ENCODE measurements at places on chromosomes 5 and 9.

DNA sequence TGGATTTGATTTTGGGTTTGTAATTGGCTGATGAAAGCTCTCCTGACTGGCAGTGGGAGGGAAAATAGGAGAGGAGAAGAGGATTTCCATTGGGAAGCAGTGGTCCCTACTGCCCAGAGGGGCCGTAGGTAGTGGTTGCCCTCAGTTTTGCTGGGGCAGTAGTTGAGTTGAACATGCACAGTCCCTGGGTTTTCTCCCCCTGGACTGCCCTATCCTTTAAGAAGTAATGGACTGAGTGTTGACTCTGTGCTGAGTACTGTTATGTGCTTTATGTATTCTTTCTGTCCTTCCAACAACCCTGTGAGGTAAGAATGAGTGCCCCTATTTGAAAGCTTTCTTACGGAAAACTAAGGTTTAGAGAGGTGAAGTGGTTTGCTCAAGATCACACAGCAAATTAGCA, 111.2 kb upstream of the RPS23 start:
- DNase-seq, result no peak

- peak; percentile 3 for DNase-seq
Observed at GRCh38 chr9:117034866-117035265, 347.8 kb downstream of the TRIM32 start.

GRCh38 chr9:120374239-120374638, 205.7 kb downstream of the CDK5RAP2 start:
- no peak for DNase-seq

GRCh38 chr5:135564331-135564730, 14.5 kb downstream of the CXCL14 start:
- DNase-seq, result no peak

DNA sequence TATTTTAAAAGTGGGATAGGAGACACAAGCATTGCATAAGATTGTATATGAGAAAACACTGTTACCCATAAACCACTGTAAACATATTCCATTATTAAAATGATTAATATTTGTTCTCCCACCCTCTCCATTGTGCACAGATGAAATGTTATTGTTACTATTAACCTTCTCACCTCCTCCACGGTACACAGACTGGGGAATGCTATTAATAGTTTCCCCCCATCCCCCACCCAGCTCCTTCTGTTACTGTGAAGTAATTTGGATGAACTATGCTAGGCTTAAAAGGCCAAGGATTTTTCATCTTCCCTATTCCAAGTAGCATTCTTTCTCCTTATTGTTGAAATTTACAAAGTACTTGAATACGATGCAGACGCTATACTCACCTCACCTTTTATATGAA, 91.4 kb downstream of the JAKMIP2 start:
- DNase-seq, result no peak

DNA sequence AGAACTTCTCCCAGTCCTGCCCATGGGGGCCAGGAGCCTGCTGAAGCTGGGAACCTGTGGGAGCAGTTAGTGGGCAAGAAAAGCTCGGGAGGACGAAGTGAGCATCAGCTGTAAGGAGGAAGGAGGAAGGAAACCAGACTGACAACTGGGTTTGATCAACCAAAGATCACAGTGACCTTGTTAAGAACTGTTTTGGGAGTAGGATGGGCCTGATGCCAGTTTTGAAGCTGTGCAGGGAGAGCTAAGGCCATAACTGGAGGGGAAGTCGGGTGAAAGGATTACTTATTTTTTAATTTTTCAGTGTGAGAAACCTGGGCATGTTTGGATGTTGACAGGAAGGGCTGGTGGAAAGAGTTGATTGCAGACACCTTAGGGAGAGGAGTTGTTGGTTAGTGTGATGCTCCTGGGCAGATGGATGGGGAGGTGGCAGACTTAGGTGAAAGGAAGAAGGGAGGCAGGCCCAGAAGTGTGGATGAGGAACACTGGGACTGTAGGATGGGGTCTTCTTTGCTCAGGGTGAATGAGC, 58.3 kb upstream of the KLF4 start:
- no peak for DNase-seq

DNA sequence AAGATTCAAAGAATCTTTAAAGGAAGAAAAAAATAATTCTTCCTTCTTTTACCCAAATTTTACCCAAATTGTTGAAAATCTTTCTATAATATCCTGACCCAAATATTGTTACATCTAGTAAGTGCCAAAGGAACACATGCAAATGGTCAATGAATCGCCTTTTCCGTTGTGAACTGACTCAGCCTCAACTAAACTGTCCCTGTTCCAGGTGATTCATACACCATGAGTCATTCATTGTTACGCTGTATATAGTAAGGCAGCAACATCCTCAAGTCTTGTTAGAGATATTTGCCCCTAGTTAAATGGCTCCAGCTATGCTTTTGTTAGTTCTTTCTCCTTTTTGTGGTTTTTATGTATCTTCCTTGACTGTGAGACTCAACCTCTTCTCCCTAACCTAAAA, 9.7 kb downstream of the PTGER4 start:
- no peak for DNase-seq

- DNase-seq, result no peak
Observed at GRCh38 chr5:2038321-2039179, 155.8 kb upstream of the IRX4 start.

GRCh38 chr9:119453490-119453911, 84.3 kb upstream of the BRINP1 start:
- no peak for DNase-seq

- DNase-seq, result no peak
Observed at GRCh38 chr5:112643339-112643971, 94.2 kb upstream of the APC start.

DNA sequence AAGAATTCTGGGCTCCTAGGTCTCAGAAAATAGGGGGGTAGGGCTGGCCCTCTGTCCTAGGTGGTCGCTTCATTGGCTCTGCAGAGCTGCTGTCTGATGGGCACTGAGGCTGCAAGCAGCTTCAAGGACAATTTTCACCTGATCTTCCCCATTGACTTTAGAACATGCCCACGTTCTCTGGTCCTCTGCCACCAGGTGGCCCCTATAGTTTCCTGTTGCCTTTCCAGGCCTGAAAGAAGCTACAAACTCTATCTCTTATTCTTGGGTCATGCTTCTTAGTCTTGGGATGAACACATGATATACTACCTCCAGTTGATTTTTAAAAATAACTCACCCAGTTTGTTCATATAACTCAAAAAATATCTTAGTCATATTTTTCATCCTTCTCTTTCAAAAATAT, 26.3 kb downstream of the SPZ1 start:
- no peak for DNase-seq

GRCh38 chr5:126358525-126358924, 64.7 kb upstream of the GRAMD2B start:
- no peak for DNase-seq

GRCh38 chr5:80082731-80083100, 47.6 kb downstream of the THBS4 start:
- peak; percentile 70 for DNase-seq

- no peak for DNase-seq
Observed at GRCh38 chr5:67009028-67009427, 187.6 kb downstream of the CD180 start.

GRCh38 chr5:103804711-103805110, 242.1 kb upstream of the NUDT12 start:
- DNase-seq, result no peak

GRCh38 chr5:168670881-168671575, 91.9 kb upstream of the PANK3 start:
- DNase-seq, result no peak

DNA sequence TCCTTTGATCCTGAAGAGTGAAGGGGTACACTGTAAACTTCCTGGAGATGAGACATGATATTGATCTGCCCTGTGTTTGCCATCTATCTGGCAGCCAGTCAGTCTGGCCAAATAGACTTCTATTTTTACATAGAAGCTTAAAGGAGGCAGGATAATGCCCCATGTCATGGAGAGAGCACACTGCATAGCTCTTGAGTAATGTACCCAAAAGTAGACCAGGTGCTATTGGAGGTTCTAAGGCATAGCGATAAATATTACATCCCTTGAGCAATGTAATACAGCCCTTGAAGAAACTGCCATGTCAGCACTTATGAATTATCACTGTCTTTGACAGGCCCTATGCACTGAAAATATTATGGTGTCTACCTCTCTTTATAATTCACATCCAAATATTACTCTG, 131.8 kb downstream of the GHR start:
- DNase-seq, result no peak

DNA sequence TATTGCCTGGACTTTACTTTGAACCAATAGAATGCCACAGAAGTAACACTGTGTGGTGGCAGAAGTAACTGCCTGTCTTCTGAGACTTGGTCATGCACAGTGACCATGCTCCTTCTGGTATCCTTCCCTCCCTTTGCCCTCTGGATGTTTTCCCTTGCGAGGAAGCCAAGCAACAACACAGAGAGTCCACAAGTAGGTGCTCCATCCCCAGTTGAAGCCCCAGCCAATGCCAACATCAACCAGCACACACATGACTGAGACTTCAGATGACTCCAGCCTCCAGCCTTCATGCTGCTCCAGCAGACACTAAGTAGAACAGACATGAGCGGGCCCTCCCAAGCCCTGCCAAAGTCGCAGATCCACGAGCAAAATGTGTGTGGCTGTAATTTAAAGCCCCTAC, 129.6 kb downstream of the EPB41L4A start:
- DNase-seq, result no peak

- no peak for DNase-seq
Observed at GRCh38 chr5:5154733-5155132, 14.6 kb downstream of the ADAMTS16 start.

DNA sequence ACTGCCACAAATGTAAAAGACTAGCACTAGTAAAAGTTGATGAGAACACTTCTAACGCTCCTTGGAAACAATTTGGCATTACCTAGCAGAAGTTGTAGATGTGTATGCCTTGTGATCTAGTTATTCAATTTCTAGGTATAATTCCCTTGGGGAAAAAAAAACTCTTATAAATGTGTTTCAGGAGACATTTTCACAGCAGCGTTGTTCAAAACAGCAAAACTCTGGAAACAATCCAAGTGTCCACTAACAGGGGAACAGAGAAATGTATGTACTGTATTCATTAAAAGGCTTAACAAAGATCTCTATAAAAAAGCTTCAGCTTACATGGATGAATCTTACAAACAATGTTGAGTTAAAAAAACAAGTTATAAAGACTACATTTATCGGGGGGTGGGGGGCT, 30.4 kb downstream of the NR3C1 start:
- no peak for DNase-seq

GRCh38 chr9:5958273-5958672, 57.2 kb downstream of the RANBP6 start:
- no peak for DNase-seq

DNA sequence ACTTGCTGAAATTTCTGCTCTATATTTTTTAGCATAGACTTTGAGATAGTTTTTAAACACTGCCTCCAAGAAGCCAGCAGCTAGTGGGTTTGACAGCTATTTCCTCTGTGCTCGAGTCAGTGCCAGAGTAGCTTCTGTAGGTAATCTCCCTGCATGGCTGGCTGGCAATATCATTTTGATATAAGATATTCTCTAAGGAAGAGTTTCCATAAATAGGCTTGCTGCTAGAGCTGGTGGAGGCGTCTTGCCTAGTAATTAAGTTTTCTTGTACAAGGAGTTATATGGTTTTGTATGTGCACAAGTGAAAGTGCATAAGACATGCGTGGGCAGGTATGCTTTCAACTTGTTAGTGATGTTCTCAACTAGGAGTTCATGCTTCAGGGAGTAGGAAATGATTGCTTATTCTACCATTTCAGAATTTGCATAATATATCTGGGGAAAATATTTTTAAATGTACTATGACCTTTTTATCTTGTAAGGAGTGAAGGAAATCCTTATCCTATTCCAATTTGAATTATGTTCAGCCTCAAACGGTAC, 74.1 kb upstream of the CCL21 start:
- DNase-seq, result no peak

- DNase-seq, result no peak
Observed at GRCh38 chr9:89407070-89407469, 88.8 kb downstream of the SECISBP2 start.

- no peak for DNase-seq
Observed at GRCh38 chr9:4572184-4572826, 82.0 kb downstream of the SLC1A1 start.

- no peak for DNase-seq
Observed at GRCh38 chr5:140882591-140882899, 621 bp downstream of the PCDHA13 start.

Data from NCI-H1048 (cell line).